NCI-H345 (cell line): ENCODE measurements at places on chromosomes 12 and 14.

DNA sequence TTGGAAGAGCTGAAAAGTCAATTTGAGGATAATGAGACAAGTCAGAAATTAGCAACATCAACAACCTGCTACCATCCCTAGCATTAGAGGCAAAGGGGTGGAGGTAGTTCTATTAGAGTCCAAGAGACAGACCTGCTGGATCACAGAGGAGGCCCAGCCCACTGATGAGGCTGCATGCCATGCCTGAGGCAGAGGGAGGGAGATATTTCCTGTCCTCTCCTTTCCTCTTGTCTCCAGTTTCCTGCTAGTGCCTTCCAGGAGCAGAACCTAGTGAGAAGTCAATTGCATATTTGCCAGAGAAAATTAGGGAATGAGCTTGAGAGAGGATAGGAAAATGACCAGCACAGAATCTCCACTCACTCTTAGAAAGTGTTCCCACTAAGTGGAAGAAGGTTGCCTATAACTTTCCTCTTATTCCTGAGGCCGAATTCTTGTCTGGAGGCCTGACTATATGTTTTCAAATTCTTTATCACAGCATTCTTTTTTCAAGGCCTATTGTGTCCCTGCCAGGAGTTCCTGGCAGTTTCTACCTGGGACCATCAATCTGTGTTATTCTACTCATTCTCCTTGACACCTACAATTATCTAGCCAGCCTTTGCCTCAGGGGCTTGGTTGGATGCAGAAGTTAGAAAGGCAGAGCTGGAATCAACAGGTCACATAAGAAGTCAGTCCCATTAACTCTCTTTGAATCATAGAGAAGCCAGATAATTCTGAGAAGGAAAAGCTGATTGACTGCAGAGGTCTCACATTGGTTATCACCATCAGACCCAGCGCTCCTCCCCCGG, 121.9 kb downstream of the EMP1 start:
- DNase-seq = no peak

- no peak for DNase-seq
Observed at GRCh38 chr14:93285044-93285443, 47.8 kb downstream of the BTBD7 start.

DNA sequence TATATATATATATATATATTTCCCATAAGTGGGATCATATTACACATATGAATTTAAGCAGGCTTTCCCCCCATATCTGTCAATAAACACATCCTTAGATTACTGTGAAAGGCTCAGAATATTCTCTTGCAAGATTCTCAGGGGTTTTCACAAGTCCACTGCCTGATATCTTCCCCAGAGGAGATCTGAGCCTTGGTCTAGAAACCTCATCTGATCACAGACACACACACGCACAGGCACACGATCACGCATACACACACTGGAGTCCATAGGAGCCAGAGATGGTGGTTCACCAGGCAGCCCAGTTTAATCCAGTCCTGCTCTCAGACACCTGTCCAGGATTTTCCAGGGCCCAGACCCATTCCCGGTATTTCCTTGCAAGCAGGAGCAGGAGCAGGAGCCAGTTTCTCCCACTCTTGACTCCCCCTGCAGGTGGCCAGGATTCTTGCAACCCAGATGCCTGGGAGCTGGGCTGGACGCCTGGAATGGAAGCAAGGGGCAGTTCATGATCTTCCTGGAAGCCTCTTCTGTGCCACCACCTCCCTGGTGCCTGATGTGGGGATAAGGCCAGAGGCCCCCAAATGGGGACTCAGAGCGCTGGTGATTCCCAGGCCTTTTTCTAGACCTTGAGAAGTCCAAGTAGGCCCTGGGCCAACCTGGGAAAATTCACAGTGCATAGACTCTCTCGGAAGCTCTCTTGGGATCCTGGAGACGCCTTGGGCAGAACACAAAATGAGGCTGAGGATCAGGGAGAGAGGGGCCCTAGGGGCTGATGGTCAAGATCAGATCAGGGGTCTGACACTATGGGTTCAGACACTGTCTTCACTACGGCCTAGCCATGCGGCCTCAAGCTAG, 16.5 kb upstream of the KRT78 start:
- peak; percentile 81 for DNase-seq

GRCh38 chr12:103623716-103624115, 36.6 kb downstream of the STAB2 start:
- no peak for DNase-seq

GRCh38 chr12:104565606-104566243, 109.0 kb downstream of the CHST11 start:
- no peak for DNase-seq

- peak; percentile 28 for DNase-seq
Observed at GRCh38 chr12:67327466-67327865, 58.3 kb downstream of the CAND1 start.

DNA sequence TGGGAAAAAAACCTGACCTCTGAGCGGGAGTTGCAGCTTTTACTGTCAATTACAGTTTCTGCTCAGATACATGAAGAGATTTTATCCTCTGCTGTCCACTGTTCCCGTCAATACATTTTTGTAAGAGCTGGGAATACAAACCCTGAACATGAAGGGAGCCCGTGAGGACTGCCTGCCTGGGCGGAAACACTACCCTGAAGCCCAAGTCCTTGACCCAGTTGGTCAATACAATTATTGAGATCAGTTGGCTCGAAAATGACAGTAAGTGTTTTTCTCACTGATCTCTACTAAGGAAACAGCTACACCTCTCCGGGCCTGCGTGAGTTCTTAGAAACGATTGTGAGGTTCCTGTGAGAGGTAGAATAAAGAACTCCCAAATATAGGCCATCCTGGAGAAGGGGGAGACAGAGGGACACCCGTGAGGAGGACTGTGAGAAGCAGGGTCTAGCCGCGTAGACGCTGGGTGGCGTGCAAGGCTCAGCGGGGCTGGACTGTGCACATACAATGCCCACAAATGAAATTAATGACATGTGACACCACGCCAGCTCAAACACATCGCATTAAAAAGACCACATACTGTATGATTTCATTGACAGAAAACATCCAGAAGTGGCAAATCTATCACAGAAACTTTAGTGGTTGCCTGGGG, 509.5 kb downstream of the TMEM132D start:
- no peak for DNase-seq
